T-cell (primary cell): ENCODE measurements at places on chromosomes 6 and 20. TPM values are rescaled to one million over a fixed set of nuclear protein-coding genes. Genes with fewer than 3 reads are reported as not detected.
A peak's percentile ranks its signal among the peaks of the same experiment; 100 is the strongest.

Gene ALDH8A1
- total RNA-seq, result 2.1 TPM

Gene HLA-DQA1
- 10.8 TPM for total RNA-seq

Gene LRFN2
- 1.7 TPM for total RNA-seq

Gene TNNC2
- total RNA-seq, result 1.3 TPM

Gene PRSS16
- 1.2 TPM for total RNA-seq

Gene CCM2L
- total RNA-seq, result not detected

Gene RSPO4
- 0.33 TPM for total RNA-seq

Gene STMND1
- not detected for total RNA-seq

Gene INSM1
- not detected for total RNA-seq

Gene ECT2L
- not detected for total RNA-seq

- peak; percentile 48 for DNase-seq
These were observed 25.3 kb downstream of the RBCK1 start for GRCh38 chr20:433300-433975.

DNA sequence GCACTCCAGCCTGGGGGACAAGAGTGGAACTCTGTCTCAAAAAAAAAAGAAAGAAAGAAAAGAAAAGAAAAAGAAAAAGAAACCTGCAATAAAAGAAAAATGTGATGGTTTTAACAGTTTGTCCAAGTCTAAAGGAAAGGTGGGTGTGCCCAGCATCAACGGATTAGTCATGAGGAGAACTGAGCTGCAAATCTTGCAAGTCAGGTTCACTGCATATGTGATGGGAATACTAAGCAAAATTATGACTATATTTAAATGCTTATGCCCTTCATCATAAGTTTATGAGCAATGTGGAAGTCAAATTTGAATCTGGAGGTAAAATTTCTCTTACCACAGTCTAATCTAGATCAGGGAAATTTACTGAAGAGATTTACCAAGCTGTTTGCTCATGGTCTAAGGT, 13.1 kb upstream of the CDK19 start:
- no peak for DNase-seq

DNA sequence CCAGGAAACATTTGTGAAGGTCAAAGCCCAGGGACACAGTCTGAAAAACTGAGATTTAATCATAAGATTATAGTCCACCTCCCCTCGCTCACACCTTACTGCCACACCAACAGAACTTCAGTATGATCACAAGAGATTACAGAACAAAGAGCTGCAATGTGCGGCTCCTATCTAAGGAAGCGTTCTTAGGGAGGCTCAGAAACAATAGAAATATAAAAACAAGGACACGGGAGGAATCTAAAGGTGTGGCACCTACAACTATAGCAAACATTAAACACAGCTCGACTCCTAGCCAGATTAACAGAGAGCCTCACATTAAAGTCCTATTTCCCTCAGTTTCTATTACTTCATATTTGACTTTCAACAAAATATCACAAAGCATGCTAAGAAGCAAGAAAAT, 40.4 kb upstream of the THEMIS start:
- DNase-seq, result no peak

GRCh38 chr6:40760887-40761286, 173.7 kb upstream of the LRFN2 start:
- DNase-seq, result no peak

- DNase-seq, result no peak
These were observed 151.3 kb downstream of the CDC5L start for GRCh38 chr6:44538807-44539201.

DNA sequence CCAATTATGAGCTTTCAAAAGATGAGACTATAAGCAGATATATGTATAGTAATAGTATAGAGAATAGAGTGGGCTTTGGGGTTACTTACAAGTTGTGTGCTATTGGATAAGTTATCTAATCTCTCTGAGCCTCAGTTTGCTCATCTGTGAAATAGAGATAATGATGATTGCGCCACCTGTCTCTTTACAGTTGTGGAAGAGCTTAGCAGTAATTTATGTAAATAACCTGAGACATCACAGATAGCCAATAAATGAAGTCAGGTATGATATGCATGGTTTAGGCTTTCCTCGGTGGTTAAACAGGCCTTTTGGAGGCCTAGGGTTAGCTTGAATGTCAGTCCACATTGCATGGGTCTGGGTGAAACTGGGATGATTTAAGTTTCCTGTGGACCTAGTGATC, 29.8 kb upstream of the SCUBE3 start:
- DNase-seq, result no peak

- no peak for DNase-seq
These were observed 172.1 kb upstream of the ID4 start for GRCh38 chr6:19664878-19665612.

GRCh38 chr6:89483111-89483720, 50.3 kb downstream of the ANKRD6 start:
- no peak for DNase-seq

GRCh38 chr6:152176268-152176667, 368.8 kb downstream of the ESR1 start:
- DNase-seq, result no peak

DNA sequence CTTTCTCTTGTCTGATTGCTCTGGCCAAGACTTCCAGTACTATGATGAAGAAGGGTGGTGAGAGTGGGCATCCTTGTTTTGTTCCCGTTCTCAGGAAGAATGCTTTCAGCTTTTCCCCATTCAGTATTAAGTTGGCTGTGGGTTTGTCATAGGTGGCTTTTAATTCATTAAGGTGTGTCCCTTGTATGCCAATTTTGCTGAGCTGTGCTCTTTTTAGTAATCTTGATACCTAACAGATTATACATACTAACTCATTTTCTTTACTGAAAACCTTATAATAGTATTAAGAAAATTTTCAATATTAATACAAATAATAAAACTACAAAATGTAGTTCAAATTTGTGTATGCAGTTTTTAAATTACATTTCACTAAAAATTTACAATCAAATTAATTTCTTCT, 379.6 kb upstream of the PLCB4 start:
- no peak for DNase-seq

DNA sequence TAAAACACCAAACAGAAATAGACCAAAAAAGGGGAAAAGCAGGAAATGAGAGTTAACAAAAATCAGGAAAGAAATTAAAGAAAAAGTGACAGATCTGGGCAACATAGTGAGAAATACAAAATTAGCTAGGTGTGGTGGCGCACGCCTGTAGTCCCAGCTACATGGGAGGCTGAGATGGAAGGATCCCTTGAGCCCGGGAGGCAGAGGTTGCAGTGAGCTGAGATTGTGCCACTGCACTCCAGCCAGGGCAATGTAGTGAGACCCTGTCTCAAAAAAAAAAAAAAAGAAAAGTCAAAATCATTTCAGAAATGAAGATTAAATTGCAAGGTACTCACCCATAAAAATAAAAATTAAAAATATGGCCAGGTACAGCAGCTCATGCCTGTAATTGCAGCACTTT, 13.0 kb upstream of the GRM4 start:
- no peak for DNase-seq

DNA sequence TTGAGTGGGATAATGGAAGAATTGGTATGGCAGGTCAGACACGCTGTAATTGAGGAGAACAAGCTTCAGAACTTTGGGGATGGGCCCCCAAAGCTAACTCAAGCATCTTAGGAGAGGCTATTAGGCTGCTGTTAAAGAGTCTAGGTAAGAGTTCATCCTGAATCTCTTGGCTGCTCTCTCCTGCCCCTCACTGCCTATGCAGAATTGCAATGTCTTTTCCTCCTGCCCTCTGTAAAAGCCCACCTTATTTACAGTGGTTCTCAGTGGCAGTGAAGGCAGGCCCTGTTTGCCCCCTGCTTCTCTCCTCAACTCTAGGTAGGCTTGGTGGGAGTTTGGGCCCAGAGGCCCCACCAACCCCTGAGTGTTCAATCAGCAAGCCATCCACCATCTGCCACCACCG, 55.0 kb downstream of the LYRM2 start:
- no peak for DNase-seq

DNA sequence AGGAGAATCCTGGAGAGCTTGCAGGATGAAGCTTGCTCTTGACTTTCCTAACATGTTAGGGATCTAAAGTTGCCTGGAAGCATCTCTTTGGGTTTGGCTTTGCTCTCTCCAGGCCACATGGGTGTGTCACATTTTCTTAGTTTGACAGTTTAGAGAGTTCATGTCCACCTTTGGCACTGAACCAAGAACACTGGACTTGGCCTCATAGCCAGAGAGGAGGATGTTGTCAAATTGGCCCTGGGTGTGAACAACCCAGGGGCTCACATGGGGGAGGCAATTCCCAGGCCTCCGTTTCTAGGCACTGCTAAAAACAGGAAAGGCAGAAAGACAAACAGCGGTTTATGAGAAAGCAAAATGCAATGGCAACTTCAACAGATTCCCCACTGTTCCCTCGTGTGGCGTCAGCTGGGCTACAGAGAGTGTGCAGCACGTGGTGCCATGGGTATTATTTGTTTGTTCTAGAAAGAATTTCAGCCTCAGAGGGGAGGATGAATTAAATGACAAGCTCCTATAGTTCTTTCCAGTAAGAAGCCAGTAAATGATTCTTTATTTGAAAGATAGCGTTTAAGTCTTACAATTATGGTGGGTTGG, 93.9 kb downstream of the CLIC5 start:
- no peak for DNase-seq

DNA sequence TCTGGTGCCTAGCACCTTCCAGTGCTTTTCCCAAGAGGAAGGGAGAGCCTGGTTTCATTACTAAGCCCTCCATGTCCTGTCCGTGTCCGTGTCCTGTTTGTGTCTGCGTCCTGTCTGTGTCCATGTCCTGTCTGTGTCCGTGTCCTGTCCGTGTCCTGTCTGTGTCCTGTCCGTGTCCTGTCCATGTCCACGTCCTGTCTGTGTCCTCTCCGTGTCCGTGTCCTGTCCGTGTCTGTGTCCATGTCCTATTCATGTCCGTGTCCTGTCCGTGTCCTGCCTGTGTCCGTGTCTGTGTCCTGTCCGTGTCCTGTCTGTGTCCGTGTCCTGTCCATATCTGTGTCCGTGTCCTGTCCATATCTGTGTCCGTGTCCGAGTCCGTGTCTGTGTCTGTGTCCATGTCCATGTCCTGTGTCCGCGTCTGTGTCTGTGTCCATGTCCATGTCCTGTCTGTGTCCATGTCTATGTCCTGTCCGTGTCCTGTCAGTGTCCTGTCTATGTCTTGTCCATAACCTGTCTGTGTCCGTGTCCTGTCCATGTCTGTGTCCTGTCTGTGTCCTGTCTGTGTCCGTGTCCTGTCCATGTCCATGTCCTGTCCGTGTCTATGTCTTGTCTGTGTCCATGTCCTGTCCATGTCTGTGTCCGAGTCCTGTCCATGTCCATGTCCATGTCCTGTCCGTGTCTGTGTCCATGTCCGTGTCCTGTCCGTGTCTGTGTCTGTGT, 54.4 kb upstream of the BHLHE23 start:
- DNase-seq, result no peak

- no peak for DNase-seq
These were observed 40.4 kb downstream of the IRF4 start for GRCh38 chr6:431986-432385.
